ENCODE measurements at places on chromosomes 13 and 19.

GRCh38 chr19:5925830-5926427, 11.9 kb downstream of the CAPS start:
- DNase-seq = no peak

GRCh38 chr13:35448465-35448864, 28.0 kb downstream of the MAB21L1 start:
- DNase-seq = no peak

DNA sequence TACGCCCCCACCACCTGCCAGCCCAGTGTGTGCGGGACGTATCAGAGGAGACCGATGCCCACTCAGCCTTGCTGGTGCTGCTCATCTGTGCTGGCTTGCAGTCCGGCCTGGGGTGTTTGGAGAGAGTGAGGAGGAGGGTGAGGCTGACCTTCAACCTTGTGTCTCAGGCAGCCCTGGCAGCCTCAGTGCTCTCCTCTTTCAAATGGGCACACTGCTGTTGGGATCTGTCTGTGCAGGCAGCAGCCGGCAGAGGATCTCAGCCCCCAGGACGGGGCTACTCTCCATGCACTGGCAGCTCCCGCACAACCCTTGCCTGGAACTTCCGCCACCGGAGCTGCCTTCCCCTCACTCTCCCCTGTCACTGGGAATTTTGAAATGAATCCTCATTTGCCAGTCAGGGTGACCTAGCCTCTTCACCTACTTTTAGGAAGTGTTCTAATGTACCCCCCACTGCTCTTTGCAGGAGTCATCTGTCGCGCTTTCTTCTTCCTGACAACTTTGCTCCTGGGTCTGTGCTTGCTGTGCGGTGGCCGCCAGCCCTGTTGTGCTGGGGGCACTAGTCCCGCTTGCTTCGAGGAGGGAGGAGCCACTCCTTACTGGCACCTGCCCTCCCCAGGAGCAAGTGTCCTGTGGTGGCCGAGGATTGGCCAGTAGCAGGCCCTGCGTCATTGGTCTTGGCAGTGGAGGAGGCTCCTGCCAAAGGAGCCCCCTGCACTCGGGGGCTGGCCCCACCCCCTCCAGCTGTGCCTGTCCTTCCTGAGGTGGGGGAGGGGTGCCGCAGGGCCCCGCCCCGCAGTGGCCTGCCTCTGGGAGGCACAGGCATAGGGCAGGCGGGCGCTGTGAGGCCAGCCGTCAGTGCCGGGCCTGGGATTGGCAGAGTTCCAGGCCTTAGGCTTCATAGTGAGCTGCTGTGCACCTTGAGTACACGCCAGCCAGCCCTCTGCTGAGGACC, 53.4 kb downstream of the TSSK6 start:
- DNase-seq = no peak

- DNase-seq = no peak
Measured at GRCh38 chr13:99704390-99704789, 203.1 kb downstream of the TM9SF2 start.

DNA sequence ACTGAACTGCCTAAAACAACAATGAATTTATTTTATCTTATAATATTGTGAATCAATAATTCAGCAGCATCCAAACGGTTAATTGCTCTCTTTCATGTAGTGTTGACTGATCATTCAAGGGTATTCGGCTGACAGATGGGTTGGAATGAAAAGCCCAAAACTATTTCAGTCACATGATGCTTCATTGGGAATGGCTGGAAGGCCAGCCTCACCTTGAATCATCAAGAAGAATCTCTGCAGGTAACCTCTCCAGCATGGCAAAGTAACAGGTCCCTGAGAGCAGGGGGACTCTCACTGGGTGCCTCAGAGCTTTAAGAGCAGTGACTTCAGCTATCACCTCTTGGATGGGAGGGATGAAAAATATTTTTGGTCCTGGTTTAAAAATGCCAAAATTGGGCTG, 1395.7 kb downstream of the OLFM4 start:
- DNase-seq = no peak

- no peak for DNase-seq
Measured at GRCh38 chr19:41921577-41922576, 6.4 kb downstream of the ERFL start.

GRCh38 chr13:49272296-49272695, 24.6 kb downstream of the CDADC1 start:
- no peak for DNase-seq

DNA sequence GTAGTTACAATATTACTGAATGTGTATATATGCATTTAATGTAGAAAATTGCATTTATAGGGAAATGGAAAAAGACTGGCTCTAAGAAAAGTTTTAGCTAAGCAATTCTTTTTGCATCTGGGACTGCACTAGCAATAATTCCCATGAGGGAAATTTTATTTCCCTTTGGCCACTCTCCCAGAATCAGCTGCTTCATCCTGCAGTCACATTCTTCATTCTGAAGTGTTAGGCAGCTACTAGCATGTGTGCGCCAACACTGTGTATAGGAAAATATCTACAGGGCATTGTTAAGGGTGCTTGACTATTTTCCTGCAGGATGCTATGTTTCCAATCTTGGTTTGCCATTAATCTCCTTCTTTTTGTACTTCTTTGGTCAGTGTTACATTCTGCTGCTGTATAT, 312.8 kb upstream of the PCDH20 start:
- peak; percentile 29 for DNase-seq

DNA sequence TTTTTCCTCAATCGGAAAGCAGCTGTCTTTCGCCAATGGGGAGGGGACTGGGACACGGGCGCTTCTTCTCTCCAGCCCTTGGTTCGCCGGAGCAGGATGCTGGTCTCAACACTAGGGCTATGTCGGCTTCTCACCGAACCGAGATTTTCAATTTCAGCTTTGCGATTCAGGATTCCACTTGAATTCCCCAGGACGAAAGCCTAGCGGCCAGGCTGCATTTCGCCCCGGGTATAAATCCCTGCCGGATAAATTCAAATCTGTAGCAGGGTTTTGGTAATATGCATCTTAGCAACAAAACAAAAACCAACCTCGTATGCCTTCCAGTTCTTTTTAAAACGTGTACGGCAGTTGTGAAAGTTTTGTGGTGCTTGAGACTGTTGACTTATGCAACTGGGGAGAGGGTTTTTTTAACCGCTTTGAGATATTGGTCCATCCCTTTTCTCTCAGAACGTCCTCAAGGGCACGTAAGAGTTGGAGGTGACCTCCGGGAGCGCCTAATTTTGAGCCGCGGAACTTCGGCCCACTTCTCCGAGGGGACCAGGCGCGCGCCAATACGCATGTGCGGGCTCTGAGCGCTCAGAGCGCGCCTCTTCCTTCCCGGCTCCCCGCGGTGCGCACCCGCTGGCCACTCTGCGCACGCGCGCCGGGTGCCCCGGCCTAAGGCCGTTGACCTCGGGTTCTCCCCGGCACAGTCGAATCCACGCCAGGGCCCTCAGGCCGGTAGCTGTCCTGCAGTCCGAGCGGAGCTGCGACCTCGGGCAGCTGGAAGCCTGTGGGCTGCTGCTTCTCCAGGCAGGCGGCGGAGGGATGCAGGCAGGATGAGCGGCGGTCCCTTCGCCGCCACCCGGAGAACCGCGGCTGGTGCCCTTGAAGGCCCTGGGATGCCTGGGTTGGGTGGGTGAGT, 7.6 kb downstream of the POU4F1 start:
- DNase-seq = no peak

DNA sequence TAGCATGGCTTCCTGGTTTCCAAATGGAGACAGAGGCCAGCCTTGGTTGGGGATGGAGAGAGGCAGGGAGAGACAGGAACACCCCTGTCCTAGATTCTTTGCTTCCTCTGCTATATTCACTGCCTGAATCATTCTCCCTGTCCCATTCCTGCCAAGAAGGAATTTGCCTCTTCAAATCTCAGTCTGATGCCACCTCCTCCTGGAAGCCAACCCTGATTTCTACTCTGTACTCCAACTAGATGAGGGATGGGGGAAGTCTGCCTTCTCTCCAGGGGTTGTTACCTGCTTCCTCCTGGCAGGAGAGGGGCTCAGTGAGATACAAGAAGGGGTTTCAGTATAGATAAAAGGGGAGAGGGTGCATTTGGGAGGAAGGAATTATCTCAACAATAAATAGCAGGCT, 1.3 kb upstream of the ACTL9 start:
- no peak for DNase-seq

- DNase-seq = no peak
Measured at GRCh38 chr13:77513719-77514335, 21.7 kb upstream of the SCEL start.

- peak; percentile 62 for DNase-seq
Measured at GRCh38 chr19:18596752-18597157, 8.2 kb downstream of the REX1BD start.

DNA sequence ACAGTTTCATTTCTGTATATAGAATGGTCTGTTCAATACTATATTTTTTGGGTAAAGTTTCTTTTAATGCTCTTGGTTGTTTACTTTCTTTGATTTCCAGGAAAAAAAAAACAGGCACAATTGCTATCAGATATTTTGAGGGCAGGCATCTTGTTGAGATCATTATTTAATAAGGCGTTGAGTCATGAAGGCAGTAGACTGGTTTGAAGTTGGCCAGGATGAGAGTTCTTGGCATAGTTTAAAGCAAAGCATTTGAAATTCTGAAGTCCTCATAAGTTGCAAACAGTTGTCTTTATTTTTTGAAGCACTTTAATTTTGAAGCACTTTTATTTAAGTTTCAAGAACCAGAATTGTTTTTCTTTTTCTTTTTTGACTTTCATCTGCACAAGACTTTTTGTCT, 2.6 kb upstream of the ZNF175 start:
- no peak for DNase-seq

- DNase-seq = no peak
Measured at GRCh38 chr13:90787007-90787406, 560.5 kb upstream of the MIR17HG start.

GRCh38 chr19:51692468-51692867, 662 bp upstream of the SPACA6 start:
- no peak for DNase-seq

GRCh38 chr13:26400545-26400944, 146.6 kb downstream of the CDK8 start:
- no peak for DNase-seq

DNA sequence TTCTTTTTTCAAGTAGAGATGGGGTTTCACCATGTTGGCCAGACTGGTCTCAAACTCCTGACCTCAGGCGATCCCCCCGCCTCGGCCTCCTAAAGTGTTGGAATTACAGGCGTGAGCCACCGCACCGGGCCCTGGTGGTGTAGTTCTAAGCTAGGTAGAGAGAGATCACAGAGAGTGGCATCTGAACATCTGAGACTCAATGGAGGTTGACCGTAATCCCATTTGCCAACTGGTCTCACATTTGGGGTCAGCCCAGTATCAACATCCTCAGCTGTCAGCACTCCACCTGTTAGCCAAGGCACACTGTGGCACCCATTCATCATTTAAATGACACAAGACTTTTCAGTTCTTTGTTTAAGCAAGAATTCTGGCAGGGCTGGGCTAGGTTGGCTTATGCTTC, 8.1 kb downstream of the SELENOW start:
- no peak for DNase-seq

DNA sequence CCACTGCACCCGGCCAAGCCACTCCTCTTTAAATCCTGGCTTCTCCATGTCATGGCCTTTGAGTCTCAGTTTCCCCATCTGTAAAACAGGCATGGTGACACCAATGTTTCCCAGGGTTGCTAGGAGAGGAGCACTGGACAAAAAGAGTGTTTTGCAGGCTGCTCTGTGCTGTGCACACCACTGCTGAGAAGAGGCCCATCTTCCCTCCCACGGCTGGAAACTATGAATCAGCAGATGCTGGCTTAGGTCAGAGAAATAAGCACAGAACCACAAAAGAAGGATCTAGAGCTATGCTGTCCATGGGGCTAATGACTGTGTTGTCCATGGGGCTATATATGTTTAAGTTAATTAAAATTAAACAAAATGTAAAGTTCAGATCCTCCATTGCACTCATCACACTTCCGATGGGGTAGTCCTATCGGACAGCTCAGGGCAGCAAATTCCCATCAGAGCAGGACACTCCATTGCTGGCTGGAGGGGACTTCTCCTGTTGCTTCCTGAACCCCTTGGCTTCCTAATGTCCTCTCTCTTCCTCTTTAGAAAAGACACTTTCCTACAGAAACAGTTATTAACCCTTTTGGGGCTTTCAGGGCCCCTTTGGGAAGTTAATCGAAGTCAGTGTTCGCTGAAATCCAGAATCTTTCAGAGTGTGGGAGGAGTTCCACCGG, 37.1 kb downstream of the TSHZ3 start:
- DNase-seq = peak; percentile 80
